ENCODE measurements at places on chromosomes 4 and X. TPM values are rescaled to one million over a fixed set of nuclear protein-coding genes. Genes with fewer than 3 reads are reported as not detected.

- DNase-seq: no peak
Observed at GRCh38 chr4:155978810-155979209, 25.1 kb upstream of the CTSO start.

DNA sequence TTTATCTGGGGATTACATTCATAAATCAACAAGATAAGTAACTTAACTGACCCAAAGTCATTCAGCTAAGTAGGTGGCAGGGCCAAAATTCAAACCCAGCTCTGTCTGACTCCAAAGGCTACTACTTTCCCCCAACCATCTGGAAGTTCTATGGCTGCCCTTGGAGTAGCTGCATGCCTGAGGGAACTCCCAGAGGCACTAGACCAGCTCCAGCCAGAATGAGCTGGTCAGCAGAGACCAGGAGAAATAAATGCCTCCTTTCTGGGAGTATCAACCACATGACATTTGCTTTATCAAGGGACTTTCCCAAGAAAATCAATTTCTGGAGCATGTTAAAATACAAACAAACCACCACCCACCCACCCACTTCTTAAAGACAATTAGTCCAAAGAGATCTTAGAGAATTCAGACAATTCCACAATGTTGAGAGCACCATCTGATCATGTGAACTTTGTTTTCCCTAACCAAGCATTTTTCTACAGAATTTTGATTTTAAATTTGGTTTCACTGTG lies 180.5 kb downstream of the EFHC2 start:
- DNase-seq: no peak

DNA sequence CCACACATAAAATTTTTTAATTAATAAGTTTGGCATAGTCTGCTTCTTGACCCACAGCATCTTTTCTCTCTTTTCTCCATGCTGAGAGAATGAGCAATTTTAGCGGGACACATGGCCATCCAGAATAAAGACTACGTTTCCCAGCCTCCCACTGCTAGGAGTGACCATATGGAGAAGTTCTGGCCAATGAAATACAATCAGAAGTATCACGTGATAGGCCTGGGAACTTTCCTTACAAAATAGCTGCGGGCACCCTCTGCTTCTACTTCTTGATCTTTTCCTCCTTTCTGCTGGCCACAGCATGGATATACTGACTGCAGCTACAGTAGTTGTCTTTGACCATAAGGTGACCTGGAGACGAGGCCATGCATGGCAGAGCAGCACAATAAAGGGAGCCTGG lies 348.0 kb downstream of the BCOR start:
- DNase-seq: no peak

DNA sequence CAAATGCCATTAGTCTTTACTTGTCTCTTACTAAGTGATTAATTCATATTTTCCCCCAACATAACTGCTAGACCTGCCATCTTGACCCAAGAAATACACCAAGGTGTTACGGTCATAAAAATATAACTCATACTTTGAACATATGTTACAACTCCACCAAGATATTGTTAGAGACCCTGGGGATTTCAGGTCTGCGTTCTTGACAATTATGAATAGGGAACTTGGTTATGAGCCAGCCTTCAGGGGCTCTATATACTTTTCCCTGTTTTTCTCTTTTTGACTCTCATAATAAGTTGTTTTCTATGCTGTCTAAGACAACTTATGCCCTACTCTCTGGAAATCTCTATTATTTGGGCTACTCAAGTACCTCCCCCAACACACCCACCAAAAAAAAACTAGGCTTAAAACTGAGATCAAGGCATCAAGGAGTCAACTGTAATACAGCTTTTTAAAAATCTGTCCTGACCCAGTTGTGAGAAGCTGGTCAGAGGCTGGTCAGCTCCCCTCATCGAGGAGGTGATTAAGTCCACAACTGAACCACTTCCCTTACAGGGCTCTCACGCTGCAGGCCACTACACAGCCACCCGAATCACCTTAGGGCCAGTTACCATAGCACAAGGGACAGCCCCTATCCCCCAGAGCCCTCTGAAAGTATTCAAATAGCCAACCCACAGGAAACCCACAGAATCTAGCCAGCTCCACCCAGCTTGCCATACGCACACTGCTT lies 10.5 kb upstream of the TLR3 start:
- DNase-seq: no peak

DNA sequence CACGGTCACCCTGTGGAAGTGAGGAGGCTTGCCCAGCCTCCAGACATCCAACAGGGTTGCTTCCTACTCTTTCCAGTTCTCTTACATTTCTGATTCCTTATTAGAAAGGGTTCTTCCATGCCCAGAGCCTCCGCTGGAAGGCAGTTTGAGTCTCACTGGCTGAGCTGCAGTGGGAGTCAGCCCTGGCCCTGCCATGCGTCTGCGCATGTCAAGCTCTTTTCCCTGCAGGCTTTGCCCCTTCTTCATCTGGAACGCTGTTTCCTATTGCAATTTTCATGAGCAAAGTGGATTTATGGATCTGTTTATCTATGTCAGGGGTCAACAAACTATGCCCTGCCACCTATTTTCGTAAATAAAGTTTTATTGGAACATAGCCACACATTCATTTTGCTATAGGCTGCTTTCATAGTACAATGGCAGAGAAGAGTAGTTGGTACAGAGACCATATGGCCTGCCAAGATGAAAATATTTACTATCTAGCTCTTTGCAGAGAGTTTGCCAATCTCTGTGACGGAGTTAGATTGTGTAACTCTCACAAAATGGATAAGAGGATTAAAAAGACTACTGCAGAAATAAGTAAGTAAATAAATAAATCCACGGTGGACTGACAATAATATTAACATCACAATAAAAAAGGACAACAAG lies 3.9 kb upstream of the CHRNA9 start:
- DNase-seq: no peak

DNA sequence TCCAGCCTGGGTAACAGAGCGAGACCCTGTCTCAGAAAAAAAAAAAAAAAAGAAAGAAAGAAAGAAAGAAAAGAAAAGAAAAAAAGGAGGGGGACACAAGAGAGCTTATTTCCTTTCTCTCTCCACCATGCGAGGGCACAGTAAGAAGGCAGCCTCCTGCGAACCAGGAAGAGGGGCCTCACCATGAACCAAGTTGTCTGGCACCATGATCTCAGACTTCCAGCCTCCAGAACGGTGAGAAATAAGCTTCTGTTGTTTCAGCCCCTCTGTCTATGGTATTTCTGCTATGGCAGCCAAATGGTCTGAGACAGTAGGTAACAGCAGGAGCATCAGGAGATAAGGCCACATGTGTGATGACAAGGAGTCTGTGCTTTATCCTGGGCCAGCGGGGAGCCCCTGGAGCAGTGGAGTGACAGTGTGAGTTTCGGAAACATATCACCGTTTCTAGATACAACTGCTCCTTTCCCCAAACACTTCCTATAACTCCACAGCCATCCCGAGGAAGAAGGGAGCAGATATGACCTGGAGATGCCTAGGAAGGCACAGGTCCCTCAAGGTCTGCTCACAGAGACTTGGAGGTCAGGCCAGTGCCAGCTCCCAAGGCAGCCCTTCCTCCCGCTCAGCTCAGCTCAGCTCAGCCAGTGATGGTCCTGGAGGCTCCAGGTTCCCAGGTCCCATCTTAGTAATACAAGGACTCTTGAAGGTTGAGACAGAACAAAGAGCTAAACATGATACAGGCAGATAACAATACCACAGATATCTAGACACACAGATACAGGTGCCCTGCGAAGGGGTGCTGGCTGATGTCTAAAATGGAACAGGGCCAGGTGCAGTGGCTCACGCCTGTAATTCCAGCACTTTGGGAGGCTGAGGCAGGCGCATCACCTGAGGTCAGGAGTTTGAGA lies 17.7 kb downstream of the JAKMIP1 start:
- DNase-seq: no peak

UGT8 gene
- total RNA-seq: 5.5 TPM

- DNase-seq: peak; percentile 24
Observed at GRCh38 chr4:138835832-138836533, 179.6 kb upstream of the NOCT start.

DNA sequence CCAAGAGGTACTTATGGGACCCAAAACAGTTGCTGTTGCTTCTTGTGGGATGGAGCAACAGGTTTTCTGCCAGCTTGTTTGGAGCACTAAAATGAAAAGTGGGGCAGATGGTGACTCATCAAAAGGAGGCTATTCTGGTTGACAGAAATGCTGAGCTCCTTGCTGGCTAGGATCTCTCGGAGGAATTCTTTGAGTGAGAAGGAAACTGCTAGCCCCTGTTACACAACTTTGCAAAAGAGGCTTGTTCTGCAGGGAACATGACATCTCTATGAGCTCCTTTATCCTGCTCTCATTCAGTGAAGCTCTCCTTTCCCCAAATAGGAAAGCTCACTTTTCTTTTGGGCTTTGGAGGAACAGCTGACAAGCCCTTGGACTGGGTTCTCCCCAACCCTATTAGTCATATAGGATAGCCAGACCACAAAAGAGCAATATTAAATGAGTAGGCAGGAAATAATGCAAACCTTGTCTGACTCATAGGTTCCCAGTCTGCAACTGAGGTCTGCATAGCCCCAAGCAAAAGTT lies 108.3 kb downstream of the CDS1 start:
- DNase-seq: no peak

DNA sequence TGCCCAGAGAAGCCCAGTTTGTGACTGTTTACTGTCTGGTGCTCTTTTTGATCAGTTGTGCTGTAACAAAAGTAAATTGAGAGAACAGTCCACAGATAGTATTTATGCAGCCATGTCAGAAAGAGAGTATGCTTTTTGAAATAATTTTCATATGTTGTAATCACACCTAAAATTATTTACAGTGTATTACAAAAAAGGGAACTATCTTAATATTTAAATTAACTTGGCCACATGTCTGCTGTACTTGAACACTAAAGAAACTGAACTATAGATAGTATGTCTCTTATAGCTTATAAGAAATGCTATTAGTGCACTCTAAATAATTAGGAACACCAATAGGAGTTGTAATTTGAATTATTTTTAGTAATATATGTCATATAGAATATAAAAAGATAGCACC lies 30.2 kb downstream of the KIAA0232 start:
- DNase-seq: no peak

GRCh38 chr4:108355902-108356535 lies 187.3 kb upstream of the LEF1 start:
- DNase-seq: peak; percentile 88

ZNF595 gene
- total RNA-seq: 25.1 TPM

CWH43 gene
- 0.72 TPM for total RNA-seq

UGT2B17 gene
- not detected for total RNA-seq

- DNase-seq: no peak
Observed at GRCh38 chr4:48930654-48931053, 24.1 kb upstream of the OCIAD2 start.

GRCh38 chrX:47933946-47934345 lies 69.8 kb downstream of the ZNF182 start:
- no peak for DNase-seq

DNA sequence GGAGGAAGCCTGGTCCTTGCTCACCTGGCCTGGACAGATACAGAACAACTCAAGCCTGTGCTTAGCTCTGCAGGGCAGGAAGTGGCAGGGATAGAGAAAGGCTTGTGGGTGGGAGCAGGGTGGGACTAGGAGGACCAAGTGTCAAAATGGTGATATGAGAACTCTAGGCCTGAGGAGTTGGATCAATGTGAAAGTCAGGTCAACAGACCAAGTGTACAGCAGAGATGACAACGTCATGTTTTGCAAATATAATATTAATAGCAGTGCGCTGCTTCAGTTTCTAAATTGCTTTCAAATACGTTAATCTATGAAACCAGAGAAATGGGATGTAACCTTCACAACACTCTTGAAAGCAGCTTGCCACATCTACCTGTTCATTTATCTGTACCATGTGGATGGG lies 114.2 kb upstream of the MAP3K15 start:
- no peak for DNase-seq

REPS2 gene
- total RNA-seq: 7.9 TPM

GRCh38 chr4:78426972-78427371 lies 124.6 kb upstream of the ANXA3 start:
- DNase-seq: no peak

MAGED4B gene
- total RNA-seq: 32.6 TPM

DNA sequence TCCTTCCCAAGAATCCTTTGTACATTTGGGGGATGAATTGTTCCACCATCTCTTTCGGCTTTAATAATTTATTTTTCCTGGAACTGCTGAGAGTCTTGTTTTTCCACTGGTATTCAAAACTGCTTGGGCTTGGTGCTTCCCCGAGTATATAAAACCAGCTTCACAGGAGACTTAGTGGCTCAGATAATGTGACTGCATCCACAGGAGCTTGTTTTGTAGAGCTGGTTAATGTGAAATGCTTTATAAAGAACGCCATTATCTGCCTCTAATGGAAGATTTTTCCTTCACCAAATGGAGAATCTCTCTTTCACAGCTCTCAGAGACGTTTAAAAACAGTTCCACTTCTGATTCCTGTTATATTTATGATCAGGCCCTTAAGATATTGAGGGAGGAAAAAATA lies 935.5 kb downstream of the RAB28 start:
- DNase-seq: no peak

Data from tongue (tissue), 3 donors.